ENCODE measurements at places on chromosomes 12 and 14.

- peak; percentile 58 for DNase-seq
Observed at GRCh38 chr12:57629897-57630471, 3.0 kb downstream of the B4GALNT1 start.

- DNase-seq: no peak
Observed at GRCh38 chr14:36439766-36440165, 80.3 kb downstream of the NKX2-1 start.

DNA sequence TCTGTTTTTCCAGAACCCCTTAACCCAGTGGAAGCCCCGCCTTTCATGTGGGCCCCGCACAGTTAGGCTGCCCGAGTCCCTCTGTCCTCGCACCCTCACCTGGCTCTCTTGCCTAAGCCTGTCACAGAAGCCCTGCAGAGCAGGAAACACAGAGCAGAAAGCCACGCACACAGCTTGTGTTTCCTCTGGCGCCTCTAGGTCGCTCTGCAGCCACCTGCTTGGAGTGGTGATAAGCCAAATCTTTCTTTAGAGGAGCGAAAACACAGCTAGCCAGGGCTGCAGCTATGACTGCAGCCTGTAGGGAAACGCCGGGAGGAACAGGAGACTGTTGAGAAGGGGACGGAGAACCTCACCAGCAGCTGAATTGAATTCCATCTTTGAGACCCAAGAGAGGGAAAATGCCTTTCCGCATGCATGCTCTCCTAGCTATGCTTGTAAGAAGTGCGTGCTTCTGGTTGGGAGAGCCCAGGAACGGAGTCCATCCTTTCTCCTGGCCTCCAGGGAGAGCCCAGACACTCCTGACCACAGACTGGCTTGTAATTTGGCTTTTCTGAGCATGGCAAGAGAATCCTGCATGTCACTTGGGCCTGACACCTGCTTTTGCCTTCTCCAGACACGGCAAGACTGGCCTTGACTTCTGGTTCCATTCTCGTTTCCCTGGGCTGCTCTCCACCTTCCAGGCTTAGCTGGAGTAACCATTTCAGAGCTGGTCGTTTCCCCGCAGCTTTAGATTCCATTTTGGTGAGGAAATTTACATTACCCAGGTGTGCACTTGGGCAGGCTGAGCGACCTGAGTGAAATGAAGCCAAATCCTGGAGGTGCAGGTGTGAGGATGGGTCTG is 301.6 kb downstream of the CACNA1C start:
- no peak for DNase-seq

GRCh38 chr12:105765053-105766014 is 373.4 kb downstream of the NUAK1 start:
- DNase-seq: no peak

DNA sequence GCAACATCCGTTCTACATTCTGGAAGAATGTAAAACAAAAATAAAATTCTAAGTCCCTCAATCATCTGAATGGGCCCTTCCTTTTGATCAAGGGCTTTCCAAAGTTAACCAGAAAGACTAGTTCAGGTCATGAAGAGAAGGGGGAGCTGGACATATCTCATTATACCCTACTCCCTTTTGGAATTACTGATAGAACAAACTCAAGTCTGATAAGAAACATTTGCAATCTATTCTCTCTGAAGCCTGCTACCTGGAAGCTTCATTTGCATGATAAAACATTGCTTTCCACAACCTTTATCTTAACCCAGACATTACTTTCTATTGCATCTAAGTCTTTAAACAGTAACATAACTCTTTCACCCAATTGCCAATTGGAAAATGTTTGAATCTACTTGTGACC is 8.3 kb upstream of the ACSM4 start:
- no peak for DNase-seq

DNA sequence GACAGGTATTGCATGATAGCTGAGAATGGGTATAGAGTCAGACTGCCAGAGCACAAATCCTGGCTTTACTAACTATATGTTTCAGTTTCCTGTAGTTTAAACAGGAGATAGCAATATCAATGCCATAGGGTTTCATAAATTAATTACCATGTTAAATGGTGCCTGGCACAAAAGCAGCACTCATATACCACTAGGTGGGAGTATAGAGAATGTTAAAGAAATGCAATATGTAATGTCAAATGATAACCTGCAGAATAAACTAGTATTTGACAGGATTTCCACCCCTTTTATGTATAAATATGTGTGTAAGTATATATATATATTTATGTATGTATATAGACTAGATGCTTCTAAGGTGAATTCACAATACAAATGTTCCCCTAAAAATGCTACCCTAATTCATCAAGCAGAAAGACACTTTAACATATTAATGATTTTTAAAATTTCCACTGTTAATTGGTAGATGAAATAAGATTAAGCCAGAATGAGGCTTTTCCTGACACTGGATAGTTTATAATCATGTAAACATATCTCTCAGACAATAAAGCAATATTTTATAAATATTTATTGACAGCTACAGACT is 8.6 kb downstream of the WDR89 start:
- DNase-seq: no peak

DNA sequence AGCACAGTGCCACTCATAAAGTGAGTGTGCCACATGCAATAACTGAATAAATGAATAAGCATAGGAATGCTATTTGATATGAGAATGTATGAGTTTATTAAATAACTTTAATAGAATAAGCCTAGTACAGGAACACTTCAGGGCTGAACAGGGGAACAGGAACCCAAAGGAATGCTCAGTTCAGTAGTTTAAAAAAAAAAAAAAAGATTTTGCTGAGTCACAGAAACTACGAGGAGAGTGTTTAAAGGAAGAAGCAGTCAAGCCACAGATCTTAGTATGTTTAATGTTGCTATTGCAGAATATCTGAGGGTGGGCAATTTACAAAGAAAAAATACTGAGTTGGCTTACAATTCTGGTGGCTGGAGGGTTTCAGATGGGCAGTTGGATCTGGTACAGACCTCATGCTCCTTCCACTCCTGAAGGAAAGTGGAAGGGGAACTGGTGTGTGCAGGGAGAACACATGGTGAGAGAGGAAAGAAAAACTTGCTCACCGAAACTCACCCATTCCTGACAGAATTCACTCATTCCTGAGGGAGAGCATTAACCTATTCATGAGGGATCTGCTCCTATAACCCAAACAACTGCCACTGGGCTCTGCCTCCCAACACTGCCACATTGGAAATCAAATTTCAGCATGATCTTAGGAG is 880.3 kb upstream of the MGAT4C start:
- DNase-seq: no peak

DNA sequence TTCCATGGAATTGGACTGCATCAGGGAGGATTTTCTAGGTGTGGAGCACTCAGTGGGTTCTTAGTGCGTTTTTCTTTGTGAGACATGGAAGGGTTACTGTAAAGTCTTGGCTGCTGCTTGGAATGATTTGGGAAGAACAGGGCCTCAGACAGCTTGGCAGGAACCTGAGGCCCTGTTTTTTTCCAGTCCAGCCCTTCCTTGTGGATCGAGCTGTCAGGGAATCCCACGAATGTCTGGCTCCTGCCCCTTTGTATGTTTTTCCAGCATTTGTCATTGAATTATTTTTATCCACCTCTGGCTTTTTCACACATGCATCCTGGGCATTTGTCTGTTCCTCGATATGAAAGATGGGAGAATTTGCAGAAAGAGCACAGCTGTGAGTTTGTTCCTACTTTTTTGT is 158.5 kb downstream of the TGFB3 start:
- no peak for DNase-seq

DNA sequence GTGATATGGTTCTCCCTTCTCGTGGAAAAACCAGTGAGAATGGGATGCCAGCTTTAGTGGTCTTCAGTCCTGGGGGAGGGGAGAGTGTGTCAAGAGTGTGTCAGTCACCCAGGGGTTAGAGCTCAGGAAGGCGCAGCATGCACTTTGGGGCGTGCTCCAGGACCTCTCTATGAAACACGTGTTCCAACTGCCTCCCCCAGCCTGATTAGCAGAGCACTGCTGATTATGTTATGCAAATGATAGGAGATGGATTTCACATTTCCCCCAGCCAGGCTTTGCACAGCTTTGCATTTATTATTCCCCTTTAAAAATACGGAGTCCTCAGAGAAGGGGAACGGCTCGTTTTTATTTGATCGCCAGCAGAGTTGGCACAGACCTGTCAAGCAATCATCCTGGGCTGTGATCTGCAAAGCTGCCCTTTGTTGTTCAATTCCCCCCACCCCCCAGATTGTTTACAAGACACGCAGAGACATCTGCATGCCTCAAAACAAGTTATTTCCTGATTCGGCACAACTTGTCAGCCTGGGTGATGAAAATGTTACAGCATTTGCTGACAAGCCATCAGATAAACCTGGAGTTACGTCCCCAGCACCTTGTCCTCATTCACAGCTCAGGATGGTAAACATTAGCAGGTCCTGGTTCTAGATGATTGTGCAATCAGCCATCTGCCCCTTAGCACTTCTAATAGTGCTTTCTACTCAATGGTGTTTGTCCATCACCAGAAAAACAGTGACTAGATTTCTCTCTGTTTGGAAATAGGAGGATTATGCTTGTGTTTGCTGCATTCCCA is 196.5 kb downstream of the NOVA1 start:
- DNase-seq: no peak
